ENCODE measurements at places on chromosomes 13 and 19. TPM values are rescaled to one million over a fixed set of nuclear protein-coding genes. Genes with fewer than 3 reads are reported as not detected.

Gene TIMM50
- total RNA-seq, result 169 TPM

Gene ZNF829
- total RNA-seq, result 0.44 TPM

Gene ZNF317
- 23.1 TPM for total RNA-seq

Gene TMC4
- total RNA-seq, result 0.79 TPM

Gene NCAN
- 0.05 TPM for total RNA-seq

Gene AMER2
- total RNA-seq, result not detected

Gene STXBP2
- 31.0 TPM for total RNA-seq

Gene SLC6A16
- total RNA-seq, result 1.6 TPM

Gene FBN3
- not detected for total RNA-seq

Gene RNF225
- 0.19 TPM for total RNA-seq

Gene ZNF135
- total RNA-seq, result not detected

Gene REX1BD
- total RNA-seq, result 59.7 TPM

Gene ZNF556
- not detected for total RNA-seq

Gene TJP3
- 1.1 TPM for total RNA-seq

Gene BRME1
- total RNA-seq, result 1.6 TPM

Gene KCTD12
- total RNA-seq, result 1.8 TPM

Gene PRKCG
- 6.9 TPM for total RNA-seq

Gene SEMA6B
- total RNA-seq, result 5.6 TPM
